ENCODE measurements at places on chromosomes 2 and 18. TPM values are rescaled to one million over a fixed set of nuclear protein-coding genes. Genes with fewer than 3 reads are reported as not detected.

- DNase-seq: no peak
These were observed 17.6 kb downstream of the PMAIP1 start for GRCh38 chr18:59917422-59917821.

Gene KCNIP3
- not detected for total RNA-seq

DNA sequence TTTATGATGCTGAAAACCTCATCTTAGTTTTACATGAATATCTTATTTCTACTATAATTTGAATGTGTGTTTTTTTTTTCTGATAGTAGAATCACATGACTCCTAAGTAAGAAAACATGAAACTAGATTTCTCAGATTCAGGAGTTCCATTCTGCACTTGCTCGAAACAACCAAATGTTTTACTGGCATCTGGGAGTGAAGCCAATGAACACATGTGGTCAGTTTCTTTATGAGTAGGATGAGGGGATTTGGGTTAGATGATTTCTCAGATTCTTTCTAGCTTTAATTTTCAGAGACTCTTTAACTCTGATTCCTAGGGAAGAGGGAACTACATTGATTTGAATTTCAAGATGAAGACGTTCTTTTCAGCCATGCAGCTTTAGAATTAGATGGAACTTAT lies 225.0 kb upstream of the NT5C1B start:
- no peak for DNase-seq

DNA sequence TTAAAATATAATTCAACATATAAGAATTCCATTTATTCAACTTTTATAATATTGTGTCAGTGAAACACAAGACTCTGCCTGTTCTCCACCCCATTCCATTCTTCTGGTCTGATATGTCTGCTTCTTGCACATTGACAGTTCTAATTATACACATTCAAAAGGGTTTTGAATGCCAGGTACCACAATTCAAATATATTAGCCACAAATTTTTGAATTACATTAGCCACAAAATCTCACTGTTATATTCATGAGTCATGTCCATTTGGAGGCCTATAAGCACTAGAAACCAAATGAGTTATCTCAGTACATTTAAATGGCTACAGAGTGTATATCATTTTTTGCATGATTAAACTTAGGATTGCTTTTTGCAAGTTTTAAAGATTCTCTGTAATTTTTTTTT lies 72.1 kb downstream of the CCDC150 start:
- DNase-seq: no peak

DNA sequence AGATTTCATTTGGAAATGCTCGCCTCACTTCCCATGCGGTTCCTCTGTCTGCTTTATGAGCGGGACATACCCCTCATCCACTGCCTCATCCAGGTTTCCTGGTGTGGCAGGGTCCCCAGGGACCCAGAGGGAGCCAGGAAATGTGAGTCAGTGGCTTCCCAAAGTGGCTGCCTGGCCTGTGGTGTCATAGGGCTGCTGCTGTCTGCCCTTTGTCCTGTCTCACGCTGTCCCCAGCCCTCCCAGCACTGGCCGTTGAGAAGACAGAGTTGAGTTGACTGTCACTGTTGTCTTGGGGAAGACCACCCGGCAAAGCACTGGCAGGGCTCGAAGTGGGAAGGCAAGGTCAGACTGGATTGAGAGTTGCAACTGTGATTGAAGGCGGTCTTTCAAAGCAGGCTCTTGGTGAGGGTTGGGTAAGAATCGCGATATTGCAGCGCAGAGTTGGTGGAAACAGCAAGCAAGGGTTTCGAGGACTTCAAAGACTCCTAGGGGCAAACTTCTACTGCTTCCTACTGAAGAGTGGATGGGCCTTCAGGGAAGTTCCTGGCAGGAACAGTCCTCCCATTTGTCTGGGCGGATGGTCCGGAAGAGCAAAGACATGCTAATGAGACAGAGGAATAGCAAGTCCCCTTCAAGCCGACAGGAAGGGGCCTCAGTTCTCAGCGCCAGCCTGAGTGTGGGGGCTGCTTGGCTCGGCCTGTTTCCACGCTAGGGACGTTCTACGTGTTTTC lies 33.9 kb downstream of the RAB31 start:
- DNase-seq: no peak

- no peak for DNase-seq
These were observed 26.8 kb upstream of the PNPT1 start for GRCh38 chr2:55720417-55720816.

Gene ANKRD30B
- not detected for total RNA-seq

GRCh38 chr2:203758841-203759689 lies 52.6 kb downstream of the CD28 start:
- DNase-seq: no peak

Gene ALPP
- total RNA-seq: not detected

Measured in activated CD4-positive, alpha-beta memory T cell treated with anti-CD3 and anti-CD28 coated beads, Interleukin-2, amount 10 ng/mL, durations not matched to agents 7 days and 5 days (primary cell).